ENCODE measurements at places on chromosomes 12 and 14.

DNA sequence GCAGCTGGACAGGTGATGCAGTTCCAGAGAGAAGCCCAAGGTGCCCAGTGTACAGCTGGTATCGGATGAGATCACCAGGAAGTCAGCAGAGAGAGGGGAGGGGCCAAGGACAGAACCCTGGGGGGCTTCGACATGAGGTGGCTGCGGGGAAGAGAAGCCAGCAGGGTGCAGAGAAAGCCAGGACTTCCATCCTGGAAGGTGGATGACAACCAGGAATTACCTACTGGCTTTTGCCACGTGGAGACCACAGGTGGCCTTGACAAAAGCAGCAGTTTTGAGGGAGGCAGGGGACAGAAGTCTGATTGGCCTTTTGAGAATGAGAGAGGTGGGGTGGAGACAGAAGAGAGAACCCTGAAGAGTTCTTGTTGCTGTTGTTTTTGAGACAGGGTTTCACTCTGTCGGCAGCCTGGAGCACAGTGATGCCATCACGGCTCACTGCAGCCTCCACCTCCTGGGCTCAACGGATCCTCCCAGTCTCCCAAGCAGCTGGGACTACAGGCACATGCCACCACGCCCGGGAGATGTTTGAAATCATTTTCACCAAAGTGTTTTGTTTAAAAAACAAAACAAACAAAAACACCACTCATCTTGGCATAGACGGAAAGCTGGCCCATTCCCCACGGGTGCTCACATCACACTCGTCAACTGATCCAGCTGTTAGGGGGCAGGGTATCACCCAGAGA is 35.2 kb downstream of the CDC42BPB start:
- no peak for ATAC-seq

DNA sequence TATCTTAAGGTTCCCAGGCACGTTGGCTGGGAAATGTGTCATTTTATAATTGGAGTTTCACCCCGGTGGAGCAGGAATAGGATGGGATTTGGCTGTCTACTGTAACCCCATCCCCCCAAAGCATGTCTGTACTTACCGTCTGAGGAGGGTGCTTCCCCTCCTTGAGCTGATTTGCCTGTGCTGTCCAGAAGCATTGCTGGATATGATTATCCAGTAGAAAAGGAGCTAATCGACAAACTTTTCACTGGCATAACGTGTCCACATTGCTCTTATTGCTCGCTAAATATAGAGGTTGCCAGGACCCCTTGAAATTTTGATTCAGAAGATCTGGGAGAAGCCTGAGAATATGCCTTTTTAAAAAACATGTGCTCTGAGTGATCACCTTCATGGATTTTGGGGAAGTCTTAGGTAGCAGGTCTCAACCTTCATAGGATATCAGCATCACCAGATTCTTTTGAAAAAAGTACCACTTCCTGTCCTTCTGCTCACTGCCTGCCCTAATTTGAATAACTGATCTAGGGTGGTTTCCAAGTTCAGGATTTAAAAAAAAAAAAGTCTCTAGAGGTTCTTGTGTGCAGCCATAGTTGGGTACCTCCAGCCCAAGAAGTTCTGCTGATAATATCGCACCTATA is 80.4 kb upstream of the KCNA1 start:
- no peak for ATAC-seq

DNA sequence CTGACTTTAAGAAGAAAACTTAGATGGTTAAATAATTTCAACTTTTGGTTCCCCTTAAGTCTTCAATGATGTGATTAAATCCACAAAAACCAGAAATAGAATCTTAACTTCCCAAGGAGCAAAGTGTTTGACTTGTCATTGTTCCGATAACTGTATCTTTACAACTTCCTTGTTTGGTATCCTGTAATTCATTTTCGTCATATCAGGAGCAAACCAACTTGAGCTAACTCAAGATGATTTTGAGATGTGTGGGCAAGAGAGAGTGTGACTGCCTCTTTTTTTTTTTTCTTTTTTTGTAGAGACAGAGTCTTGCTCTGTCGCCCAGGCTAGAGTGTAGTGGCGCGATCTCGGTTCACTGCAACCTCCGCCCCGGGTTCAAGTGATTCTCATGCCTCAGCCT is 25.3 kb downstream of the DRAM1 start:
- no peak for ATAC-seq

GRCh38 chr14:64584190-64584589 is 34.4 kb downstream of the PPP1R36 start:
- no peak for ATAC-seq

DNA sequence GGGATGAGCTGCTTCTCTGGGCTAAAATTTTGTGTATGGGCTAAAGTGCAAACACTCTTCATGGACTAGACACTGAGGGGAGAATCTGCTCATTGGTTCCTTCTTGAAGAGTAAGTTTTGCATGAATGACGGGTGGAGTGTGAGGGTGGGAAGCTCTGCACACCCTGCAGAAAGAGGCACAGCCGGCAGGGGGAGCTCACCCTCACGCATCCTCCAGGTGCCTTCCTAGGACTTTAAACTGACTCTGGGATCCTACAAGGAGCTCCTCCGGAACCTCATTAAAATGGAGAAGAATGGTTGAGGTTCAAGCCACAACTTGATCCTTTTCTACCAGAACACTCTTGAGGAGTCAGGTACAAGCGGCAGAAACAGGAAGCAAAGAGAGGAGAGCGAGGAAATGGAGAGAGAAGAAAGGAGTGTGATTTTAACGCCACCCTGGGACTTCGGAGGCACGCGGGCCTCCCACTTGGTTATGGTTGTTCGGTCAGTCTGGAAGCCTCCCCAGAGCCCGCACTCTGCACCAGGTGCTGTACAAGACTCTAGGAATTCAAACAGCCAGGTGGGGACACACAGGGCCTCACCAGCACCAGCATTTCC is 87.5 kb downstream of the SETD3 start:
- ATAC-seq = no peak

- ATAC-seq = no peak
Observed at GRCh38 chr12:128798571-128799341, 25.0 kb downstream of the SLC15A4 start.

- no peak for ATAC-seq
Observed at GRCh38 chr12:43762596-43762995, 3.8 kb downstream of the IRAK4 start.

GRCh38 chr12:4148418-4149056 is 125.0 kb upstream of the CCND2 start:
- peak; percentile 48 for ATAC-seq

- no peak for ATAC-seq
Observed at GRCh38 chr12:130137040-130138018, 24.9 kb upstream of the FZD10 start.

DNA sequence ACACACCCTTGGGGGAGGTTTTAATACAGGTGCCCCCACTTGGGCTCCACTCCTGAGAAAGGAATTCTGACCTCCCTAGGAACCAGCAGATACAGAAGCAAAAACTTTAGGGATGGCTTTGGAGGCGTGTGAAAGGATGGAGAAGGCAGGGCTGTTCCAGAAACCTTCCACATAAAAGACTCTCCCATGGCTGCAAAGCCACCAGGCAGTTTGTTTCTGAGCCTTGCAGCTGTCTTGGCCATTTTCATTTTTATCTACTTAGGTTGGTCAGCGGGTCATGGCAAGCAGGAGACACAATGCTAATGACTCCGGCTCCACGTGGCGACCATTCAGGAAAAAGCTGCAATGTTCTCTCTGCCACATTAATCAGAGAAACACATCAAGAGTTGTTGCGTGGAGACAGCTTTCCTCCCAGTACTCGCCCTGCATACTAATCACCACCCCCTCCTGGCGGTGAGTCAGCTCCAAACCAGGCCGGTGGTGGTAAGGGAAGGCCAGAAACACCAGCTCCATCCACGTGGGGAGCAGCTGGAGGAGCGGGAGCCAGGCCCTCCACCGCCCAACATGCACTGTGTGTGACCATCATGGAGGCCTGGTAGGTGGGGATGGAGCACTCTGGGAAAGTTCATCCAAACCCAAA is 30.9 kb upstream of the IRF2BPL start:
- peak; percentile 46 for ATAC-seq

GRCh38 chr12:46362895-46363581 is 9.5 kb downstream of the SLC38A2 start:
- ATAC-seq = no peak

DNA sequence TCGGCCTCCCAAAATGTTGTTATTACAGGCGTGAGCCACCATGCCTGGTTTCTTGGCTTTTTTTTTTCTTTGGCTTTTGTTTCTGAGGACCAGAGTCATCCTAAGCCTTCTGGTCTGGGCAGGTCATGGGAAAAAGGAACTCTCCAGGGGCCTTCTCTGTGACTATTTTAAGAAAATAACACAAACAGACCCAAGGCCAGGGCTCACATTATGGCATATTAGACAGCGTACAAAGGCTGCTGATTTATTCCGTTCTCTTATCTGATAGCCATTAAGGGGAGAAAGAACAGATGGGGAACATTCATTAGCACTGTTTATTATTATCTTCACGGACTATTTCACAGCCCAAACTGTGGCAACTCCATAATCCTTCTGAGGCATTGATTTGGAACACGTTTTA is 28.8 kb upstream of the MANSC4 start:
- ATAC-seq = no peak

DNA sequence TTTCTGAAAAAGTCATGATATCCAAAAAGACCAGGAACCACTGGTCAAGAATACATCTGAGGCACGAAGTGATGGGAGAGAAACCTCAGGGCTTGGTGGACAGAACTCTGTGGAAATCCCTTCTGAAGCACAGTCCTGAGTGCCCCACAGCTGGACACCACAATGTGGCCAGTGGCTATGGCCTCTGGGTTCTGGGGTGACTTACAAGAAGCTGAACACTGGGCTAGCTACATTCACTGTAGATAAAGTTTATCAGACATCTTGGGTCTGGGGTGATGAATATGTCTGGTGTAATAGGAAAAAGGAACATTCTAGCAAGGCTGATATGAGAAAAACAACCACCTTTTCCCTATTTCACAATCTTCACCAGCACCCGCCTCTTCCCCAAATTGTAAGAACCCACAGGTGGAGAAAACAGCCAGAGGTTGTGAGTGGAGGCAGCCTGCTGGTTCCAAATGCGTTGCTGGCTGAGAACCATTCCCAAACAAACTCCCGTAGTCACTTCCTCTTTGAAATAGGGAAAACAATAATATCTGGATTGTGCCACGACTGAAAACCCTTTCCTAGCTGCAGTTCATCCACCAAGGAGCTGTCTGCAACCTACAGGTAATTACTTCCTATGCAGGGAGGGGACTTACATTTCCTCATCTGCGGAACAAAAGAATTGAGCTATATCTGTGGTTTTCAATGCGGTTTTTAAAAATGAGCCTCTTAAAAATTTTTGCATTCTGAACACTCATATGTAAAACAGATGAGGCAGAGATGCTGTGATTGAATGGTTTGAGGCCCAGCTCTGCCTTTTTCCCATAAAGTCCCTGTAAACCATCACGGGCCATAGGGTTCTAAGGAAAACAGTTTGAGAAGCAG is 193.6 kb downstream of the SLC41A2 start:
- no peak for ATAC-seq

- ATAC-seq = no peak
Observed at GRCh38 chr14:76115010-76115422, 36.7 kb upstream of the GPATCH2L start.

DNA sequence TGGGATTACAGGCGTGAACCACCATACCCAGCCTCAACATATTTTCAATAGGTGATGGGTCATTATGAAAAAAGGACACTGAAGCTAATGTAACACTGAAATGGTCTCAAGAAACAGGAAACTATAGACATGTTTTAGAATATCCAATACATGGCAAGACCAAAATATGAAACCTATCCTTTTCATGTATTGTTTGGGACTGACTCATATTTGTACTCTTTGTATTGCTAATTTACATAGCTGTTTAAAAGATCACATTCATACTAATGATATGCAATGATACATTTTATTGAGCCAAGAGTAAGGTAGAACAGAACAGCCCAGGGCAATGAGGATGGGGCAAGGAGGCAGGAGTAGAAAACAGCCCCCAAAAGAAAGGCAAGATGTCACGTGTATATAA is 32.6 kb downstream of the RESF1 start:
- no peak for ATAC-seq
